ENCODE measurements at places on chromosomes 7 and 10.

DNA sequence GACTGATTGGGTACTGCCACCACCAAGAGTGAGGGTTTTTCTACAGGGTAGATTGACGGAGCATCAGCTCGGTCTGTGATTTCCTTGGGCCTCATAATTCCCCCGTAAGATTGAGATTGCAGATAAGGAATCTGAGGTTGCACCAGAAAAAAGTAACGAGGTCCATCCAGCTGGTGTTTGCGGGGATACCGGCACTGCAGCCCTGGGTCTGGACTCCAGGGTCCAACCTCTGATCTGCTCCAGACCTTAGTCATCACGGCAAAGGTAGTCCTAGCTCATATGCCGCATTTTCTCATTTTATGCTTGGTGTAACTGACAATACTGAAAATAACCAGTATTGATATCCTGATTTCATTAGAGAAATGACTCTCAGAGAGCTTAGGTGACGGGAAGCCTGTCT is 3.9 kb downstream of the CARD11 start:
- no peak for DNase-seq

DNA sequence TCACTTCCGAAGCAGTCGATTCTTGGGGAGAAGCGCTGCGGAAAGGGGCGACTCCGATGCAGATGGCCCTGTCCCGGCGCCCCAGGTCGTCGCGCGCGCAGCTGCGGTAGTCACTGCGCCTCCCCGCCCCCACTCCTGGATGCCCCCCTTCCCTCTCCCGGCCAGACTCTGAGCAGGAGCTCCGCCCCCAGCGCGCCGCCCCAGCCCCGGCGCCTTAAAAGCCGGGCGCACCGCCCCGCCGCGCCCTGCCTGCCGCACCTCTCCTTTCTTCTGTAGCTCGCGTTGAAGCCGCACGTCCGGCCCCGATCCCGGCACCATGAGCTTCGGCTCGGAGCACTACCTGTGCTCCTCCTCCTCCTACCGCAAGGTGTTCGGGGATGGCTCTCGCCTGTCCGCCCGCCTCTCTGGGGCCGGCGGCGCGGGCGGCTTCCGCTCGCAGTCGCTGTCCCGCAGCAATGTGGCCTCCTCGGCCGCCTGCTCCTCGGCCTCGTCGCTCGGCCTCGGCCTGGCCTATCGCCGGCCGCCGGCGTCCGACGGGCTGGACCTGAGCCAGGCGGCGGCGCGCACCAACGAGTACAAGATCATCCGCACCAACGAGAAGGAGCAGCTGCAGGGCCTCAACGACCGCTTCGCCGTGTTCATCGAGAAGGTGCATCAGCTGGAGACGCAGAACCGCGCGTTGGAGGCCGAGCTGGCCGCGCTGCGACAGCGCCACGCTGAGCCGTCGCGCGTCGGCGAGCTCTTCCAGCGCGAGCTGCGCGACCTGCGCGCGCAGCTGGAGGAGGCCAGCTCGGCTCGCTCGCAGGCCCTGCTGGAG is at the start of gene INA:
INA (plus strand) TSS at position 243 of the 817 bp plus-strand sequence; CDS start at position 317, 74 bp downstream.
- DNase-seq = no peak

DNA sequence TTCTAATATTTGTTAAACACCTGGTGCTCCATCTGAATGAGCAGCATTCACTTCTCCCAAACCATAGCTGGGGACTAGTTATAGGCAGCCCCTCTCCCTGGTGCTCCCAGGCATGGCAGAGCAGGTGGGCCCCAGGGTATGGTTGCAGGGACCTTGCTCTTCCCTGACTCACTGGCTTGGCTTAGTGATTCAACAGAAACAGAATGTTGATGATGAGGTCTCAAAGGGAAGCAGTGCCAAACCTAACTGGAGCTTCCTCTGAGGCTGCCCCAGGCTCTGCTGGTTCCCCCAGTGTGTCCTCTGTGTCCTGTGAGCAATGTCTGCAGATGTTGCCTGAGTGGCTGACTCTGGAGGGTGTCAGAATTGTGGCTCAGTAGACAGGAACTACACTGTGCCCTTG is 3.7 kb downstream of the GPR26 start:
- DNase-seq = no peak

DNA sequence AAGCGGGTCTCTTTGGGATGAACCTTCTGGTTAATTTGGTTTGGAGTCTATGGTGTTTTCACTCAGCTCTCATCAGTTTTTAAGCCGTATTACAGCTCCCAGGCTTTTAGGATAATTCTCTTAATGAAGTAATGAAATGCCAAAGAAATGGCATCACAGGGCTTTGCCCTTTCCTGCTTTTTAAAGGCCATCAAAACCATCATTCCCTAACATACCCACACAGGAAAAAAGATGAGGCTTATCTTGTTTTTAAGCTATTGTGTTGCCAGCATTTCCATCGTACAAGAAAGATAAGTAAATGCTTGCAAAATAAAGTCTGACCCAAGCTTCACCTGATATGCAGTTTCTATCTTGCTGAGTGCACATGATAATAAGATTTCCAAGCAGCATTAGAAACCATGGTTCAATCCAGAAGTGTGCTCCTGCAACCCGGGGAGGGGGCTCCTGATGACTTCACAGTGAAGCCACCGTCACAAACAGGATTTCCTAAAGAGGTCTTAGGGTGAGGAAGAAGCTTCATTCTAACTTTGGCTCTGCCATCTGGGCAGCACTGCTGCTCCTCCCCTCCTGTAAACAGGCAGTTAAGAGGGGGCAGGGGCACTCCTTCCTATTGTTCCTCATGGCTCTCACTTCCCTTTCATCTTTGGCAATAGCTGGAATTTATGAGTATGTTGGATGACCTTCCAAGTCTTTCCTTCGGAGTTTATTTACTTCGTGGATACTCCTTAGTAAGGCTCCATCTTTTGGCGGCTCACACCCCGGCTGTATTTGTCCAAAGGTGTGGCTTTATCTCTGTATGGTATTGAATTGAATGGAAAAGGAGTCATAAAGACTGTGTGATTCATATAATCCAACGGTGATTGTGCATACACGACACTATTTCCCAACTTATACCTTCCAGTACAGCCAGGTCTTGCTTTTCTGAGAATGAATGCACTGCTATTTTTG is 55.2 kb upstream of the FAM133B start:
- no peak for DNase-seq

DNA sequence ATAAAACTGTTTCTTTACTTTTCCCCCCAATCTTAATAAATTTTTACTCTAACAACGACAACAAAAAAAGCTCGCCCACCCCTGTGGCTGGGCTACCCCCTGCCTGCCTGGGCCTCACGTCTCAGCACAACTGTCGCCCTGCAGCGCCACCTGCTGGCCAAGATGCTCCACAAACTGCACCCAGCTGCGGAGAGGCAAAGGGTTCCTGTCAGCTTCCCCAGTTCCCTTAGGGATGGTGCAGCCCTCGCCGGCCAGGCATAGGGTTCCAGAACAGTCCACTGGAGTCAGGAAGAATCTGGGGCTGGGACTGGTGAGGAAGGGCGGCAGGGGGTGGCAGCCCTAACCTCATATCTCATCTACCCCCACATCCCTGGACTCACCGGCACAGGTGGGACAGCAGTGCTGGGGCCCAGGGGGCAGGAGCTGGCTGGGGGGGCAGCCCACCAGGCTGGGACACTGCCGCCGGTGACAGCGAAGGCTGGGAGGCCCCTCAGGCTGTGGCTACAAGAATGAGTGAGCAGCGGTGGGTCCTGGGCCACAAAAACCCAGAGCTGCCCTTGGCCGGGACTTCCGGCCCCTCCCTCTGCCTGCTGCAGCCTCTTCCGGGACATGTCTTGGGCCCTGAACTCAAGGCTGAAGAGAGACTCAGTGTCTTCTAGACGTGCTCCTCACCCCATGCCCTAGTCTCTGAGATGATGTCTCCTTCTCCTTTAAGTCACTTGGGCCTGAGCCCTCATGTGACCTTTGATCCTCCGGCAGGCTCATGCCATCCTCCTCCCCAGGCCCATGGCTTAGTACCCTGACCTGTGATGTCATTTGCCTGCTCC is 21.2 kb downstream of the ATP6V1F start:
- peak; percentile 80 for DNase-seq

- DNase-seq = no peak
Measured at GRCh38 chr7:84113286-84113685, 81.3 kb downstream of the SEMA3A start.

DNA sequence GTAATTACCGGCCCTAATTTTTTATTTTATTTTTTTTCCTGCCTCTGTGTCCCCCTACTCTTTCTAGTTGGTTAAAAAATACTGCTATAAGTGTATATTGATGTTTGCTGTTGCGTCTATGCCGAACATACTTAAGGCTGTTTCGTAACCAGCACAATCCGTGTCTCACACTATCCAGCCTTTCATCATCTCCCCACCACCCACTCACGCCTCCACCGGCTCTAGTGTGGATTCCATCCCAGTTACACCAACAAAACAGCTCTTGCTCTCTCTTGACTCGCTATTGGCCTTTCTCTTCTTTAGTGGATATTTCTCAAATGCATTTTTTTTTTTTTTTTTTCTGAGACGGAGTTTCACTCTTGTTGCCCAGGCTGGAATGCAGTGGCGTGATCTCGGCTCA is 70.1 kb upstream of the CAMK1D start:
- DNase-seq = no peak

DNA sequence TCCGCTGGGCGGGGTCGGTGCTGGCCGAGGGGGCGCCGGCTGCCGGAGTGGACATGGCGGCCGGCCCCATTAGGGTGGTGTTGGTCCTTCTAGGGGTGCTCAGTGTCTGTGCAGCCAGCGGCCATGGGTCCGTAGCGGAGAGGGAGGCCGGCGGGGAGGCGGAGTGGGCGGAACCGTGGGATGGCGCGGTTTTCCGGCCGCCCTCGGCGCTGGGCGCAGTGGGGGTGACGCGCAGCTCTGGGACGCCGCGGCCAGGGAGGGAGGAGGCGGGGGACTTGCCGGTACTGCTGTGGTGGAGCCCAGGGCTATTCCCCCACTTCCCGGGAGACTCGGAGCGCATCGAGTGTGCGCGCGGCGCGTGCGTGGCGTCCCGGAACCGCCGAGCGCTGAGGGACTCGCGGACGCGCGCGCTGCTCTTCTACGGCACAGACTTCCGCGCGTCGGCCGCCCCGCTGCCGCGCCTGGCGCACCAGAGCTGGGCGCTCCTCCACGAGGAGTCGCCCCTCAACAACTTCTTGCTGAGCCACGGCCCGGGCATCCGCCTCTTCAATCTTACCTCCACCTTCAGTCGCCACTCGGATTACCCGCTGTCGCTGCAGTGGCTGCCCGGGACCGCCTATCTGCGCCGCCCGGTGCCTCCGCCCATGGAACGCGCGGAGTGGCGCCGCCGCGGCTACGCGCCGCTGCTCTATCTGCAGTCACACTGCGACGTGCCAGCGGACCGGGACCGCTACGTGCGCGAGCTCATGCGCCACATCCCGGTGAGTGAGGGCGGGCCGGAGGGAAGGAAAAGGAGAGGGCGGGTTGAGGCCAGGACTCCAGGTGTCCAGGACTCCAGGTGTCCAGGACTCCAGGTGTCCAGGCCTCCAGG is 9.3 kb upstream of the CHCHD1 start:
- peak; percentile 89 for DNase-seq

GRCh38 chr7:154857240-154857639 is 145.7 kb downstream of the PAXIP1 start:
- no peak for DNase-seq

DNA sequence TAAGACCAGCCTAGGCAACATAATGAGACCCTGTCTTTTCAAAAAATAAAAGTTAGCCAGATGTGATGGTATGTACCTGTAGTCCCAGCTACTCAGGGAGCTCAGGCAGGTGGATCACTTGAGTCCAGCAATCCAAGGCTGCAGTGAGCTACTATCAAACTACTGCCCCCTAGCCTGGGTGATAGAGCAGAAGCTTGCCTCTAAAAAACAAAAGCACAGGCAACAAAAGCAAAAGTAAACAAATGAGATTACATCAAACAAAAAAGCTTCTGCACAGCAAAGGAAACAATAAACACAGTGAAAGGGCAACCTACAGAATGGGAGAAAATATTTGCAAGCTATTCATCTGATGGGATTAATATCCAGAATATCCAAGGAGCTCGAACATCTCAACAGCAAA is 65.4 kb downstream of the FANK1 start:
- no peak for DNase-seq

DNA sequence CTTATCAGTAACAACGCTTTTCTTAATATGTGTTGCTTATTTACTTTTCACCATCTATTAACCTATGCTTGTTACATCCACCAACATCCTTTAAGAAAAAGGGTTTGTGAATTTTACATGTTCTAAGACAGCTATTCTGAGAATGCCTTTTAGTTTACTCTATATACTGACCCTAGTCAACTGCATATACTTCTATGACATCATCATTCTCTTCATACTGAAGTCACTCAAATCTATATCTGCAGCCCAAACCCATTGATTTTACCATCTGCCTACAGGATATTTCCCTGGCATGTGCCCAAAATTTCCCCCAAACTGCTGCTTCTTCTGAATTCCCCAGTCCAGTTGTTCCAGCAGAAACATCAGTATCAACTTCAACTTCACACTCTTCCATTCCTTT is 94.6 kb upstream of the FAM204A start:
- no peak for DNase-seq

DNA sequence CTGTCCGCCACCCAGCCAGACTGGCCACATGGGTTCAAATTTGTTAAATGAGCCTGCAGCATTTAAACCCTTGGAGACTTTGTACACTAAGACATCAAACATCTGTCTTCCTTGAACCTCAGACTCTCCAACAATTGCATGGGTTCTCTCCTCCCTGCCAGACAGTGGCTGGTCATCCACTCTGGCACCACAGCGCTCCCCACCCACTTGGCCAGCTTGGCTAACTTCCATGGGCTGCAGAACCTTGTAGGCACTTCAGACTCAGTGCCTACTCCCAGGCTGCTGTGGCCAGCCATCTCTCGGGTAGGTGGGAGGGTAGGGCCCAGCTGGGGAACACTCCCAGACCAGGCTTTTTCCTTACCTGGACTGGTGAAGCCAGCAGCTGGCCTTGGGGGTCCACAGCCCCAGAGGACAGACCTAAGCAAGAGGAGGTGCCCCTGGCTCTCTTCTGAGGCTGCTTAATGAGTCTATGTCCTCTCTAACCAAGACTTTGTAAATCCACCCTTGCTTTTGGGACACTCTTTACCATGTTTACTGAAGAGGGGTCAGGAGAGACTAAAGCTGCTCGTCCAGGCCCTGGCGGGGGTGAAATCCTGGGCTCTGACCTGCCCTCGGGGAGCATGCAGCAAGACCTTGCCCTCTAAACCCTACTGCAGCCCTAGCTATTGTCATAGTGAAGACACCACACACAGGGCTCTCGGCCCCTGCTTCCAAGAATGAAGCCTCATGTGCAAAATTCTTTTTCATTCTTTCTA is 82.7 kb downstream of the ARHGAP22 start:
- no peak for DNase-seq

DNA sequence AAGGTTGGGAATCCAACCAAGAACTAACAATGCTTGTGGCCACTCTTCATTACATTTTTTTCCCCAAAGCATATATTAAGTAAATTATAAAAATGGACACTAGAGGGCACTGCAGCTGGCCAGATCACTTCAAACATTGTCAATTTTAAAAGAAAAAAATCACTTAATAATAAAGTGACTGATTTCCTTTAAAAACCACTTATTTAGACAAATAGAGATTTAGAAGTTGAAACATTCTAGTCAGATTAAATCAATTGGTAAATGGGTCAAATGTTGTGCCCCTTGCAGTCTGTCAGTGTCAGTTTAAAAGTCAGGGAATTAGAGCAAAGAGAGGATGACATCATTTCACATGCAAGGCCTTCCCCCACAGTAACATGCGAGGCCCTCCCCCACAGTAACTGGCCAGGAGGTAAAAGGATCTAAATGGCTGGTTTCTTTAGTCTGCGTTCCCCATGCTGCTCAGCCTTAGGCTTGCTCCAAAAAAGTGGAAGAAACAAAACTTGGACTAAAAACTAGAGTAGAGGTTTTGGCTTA is 177.9 kb downstream of the SKAP2 start:
- DNase-seq = no peak

GRCh38 chr7:151243408-151244195 is 4.9 kb downstream of the SMARCD3 start:
- DNase-seq = peak; percentile 78
